ENCODE measurements at places on chromosomes 7 and 10.

DNA sequence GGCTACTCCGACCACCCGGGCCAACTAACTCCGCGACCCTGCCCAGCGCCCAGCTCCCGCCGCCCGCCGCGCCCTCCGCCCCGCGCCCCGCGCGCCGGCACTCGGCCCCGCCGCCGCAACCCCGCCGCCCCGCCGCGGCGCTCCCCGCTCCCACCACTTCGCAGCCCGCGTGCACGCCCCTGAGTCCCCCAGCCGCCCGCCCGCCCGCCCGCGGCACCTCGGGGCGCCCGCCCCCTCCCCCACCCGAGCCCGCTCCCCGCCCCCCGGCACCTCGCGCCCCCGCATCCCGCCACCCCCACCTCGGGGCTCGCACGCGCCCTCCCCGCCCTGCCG lies 598 bp downstream of the JAZF1 start:
- no peak for DNase-seq

GRCh38 chr7:18320971-18321567 lies 174.5 kb upstream of the HDAC9 start:
- DNase-seq = peak; percentile 16

DNA sequence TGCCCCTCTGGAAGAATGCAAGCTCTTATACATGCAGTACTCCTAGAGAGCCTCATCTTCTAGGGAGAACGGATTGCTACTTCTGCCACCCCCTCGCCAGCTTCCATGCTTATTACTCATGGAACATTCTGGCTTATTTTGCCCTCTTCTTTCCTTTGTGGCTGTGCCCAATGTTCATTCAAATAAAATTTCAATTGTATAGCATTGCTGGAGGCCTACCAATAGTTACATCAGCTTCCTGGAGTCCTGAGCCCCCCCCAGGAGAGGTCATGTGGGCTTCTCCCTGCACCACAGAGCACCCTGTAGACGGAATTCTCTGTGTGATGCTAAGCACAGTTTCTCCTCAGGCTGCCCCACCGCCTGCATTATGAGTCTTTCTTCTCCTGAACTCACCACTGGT lies 1094.0 kb downstream of the KCNMA1 start:
- no peak for DNase-seq

- no peak for DNase-seq
These were observed 493.1 kb downstream of the REEP3 start for GRCh38 chr10:64014281-64014680.

DNA sequence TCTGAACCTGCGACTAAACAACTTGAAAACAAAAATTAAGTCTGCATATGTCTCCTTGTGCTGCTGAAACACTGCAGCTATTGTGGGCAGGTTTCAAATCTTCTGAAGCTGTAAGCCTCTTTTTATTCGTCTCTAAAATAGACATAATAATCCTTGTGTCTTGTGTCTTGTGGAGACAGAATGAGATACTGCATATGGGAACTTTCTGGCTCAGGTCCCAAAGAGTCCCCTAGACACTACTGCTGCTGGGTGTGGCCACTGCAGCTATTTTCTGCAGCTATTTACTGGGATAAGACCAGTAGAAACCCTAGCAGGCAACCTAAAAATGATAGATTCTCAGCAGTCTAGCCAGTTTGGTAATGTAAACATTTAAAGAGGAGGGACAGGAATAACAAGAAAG lies 252.0 kb downstream of the ELMO1 start:
- no peak for DNase-seq

GRCh38 chr7:43121973-43122372 lies 9.5 kb downstream of the HECW1 start:
- no peak for DNase-seq

- no peak for DNase-seq
These were observed 73.2 kb upstream of the SHH start for GRCh38 chr7:155885167-155886155.
